ENCODE measurements at places on chromosomes 1 and 21. TPM values are rescaled to one million over a fixed set of nuclear protein-coding genes. Genes with fewer than 3 reads are reported as not detected.

- no peak for DNase-seq
Observed at GRCh38 chr1:107785496-107786202, 179.3 kb downstream of the VAV3 start.

DNA sequence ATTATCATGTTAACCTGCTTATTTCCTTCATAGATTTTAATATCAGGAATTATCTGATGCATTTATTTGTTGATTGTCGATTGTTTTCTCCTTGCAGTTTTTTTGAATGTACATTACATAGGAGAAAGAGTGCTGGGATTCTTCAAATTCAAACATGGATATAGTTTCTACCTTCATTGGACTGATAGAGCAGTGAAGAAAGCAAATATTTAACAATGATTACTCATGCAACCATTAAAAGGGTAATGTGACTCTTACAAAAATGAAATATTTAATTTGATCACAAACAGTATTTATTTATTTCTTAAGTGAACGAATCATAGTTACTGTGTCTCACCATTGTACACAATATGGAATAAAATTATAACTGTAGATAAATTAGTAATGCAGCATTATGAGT, 350.9 kb downstream of the BRINP3 start:
- DNase-seq = no peak

The CASQ1 gene
- total RNA-seq = not detected

The TMCO4 gene
- total RNA-seq = 22.1 TPM
